Cerebellar nuclear complex (tissue), 1 donor: ENCODE measurements at places on chromosomes 5 and 9.

DNA sequence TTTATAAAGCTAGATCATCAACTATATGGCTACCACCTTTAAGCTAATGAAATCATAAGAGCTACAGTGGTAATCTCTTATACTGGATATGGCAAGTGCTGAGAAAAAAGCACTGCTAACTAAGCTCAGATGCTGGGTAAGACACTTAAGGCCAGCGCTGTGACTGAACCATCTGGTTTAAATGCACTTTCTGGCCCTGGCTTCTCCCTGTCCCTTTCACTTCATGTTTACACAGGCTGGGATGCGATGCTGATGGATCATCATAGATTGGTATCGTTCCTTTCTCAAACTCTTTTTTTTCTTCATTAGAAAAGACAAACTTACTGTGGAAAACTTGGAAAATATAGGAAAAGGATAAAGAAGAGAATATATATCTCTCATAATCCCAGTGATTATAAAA lies 52.3 kb downstream of the KIF24 start:
- DNase-seq, result no peak

DNA sequence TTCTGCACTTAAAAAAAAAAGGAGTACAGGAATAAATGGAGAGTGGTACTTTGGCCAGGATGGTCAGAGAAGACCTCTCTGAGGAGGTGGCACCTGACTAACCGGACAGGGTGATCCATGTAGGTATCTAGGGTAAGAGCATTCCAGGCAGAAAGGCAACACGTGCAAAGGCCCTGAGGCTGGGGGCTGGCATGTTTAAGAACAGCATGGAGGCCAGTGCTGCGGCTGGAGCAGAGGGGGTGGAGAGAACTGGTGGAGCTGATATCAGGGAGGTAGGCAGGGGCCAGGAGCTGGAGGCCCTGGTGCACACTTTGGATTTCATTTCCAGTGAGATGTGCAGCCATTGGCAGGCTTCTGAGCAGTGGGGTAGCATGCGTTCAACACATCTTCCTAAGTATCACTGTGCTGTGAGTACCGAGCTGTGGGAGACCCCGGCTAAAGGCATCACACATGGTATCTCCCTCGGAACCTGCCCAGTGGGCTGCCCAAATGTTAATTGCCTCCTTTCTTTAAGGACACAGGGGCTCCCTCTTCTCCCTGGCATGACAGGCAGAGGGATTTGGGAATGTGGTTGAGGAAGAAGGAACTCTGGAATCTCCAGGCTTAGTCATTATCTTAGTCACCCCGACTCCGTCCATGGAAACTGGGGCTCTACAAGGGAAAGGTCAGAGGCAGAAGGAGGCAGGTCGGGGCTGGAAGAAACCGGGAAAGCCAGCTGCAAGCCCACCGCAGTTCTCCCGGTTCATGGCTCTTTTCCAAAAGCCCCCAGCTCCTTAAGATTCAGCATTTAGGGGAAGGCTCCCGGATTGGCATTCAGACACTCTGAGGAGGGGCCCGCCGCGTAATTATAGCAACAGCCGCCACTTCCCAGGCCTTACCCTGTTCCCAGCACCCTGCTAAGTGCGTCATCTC lies 18.6 kb downstream of the SLC6A7 start:
- no peak for DNase-seq

GRCh38 chr5:81779125-81779915 lies 28.4 kb upstream of the SSBP2 start:
- DNase-seq, result peak; percentile 37

GRCh38 chr5:32869216-32869615 lies 158.1 kb downstream of the NPR3 start:
- no peak for DNase-seq

- no peak for DNase-seq
These were observed 127.0 kb downstream of the NNT start for GRCh38 chr5:43729846-43730478.

GRCh38 chr5:118687661-118688621 lies 300.4 kb downstream of the DTWD2 start:
- DNase-seq, result no peak

- DNase-seq, result no peak
These were observed 323.0 kb downstream of the TMEM167A start for GRCh38 chr5:82754036-82754746.

- no peak for DNase-seq
These were observed 377.0 kb downstream of the GLIS3 start for GRCh38 chr9:3922846-3923245.

GRCh38 chr5:96657068-96657467 lies 5.1 kb upstream of the CAST start:
- no peak for DNase-seq

DNA sequence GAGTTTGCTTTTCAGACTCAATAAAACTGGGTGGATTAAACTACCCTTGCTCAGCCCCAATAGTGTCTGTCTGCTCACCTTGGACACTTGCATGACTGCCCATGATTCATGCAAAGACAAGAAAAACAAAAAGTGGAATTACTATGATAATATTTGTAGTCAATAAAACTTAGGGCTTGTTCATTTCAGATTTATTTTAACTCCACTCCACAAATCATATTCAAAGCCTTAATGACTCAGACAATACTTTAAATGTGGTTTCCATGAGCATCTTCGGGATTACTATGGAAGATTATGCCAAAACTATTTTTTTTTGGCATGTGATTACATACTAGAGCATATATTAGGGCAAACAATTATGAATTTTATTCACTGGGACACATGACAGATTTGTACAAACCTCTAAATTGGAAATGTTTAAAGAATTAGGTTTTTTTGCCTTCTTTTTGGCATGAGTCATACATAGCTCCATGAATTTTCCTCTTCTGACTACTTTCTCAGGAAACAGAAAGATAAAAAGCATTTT lies 468.9 kb downstream of the ACTL7B start:
- DNase-seq, result no peak

DNA sequence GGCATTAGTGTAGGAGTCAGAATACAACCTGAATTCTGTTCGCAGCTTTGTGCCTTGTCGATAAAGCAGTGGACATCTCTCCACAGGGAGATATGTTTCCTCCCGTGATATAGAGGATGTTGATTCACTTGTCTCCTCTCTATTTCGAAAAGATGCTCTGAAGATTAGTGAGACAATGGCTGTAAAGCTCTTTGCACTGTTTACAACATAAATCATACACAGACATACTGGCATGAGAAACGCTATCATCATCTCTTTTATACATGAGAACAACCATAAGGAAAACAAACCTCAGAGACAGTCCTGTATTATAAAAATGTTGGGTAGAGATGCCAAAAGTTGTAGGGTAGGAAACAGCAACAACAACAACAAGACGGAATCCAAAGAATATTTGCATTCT lies 507.4 kb downstream of the RAB3C start:
- DNase-seq, result no peak

- DNase-seq, result no peak
These were observed 90.5 kb upstream of the TNC start for GRCh38 chr9:115208501-115208900.

DNA sequence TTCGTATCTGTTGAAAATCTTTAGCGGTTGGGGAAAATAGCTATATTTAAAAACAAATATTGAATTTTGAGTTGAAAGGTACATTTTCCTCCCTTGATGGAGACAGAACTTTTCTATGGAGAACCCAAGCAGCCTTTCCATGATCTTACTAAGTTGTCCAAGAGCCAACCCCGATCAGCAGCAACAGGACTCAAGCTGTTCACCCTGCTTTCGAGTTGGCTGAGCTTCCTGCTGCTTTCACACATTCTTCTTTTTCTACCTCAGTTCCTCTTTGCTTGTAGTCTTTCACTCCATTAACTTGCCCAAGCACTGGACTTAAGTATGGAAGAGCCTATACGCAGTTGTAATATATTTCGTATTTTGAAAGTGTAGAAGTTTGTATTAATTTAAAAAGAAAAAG lies 59.4 kb downstream of the IL6ST start:
- DNase-seq, result no peak

DNA sequence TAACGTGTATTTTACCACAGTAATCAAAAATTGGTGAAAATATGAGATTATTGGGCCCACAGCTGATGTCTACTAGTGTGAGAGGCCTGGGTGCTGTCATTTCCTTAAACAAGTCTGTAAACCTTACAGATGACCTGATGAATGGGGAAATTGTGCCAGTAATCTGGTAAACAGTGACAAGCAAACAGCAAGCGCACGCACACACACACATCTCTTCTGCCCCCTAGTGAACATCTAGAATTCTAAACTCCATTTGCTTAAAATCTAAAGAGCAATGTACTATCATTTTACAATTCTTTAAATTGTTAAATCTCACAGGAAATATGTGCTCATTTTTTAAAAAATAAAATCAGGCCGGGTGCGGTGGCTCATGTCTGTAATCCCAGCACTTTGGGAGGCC lies 7.5 kb upstream of the RAPGEF1 start:
- DNase-seq, result peak; percentile 34

DNA sequence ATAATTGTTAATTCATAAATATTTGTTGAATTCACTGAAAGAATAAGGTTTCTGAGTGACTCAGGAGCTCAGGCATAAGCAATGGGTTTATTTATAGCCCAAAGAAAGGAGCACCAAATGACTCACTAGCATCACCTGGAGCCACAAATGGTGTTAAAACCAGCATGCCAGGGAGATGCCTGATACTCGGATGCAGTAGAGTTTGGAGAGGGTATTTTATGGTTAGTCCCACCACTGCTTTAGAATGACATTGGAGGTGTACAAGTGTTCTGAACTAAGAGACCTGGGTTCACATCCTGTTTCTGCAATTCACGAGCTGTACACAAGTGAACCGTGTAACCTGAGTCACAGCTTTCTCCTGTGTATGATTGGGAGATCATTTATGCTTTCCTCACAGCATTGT lies 25.2 kb downstream of the CCL28 start:
- no peak for DNase-seq

GRCh38 chr5:114935490-114935889 lies 234.2 kb downstream of the TRIM36 start:
- DNase-seq, result no peak

DNA sequence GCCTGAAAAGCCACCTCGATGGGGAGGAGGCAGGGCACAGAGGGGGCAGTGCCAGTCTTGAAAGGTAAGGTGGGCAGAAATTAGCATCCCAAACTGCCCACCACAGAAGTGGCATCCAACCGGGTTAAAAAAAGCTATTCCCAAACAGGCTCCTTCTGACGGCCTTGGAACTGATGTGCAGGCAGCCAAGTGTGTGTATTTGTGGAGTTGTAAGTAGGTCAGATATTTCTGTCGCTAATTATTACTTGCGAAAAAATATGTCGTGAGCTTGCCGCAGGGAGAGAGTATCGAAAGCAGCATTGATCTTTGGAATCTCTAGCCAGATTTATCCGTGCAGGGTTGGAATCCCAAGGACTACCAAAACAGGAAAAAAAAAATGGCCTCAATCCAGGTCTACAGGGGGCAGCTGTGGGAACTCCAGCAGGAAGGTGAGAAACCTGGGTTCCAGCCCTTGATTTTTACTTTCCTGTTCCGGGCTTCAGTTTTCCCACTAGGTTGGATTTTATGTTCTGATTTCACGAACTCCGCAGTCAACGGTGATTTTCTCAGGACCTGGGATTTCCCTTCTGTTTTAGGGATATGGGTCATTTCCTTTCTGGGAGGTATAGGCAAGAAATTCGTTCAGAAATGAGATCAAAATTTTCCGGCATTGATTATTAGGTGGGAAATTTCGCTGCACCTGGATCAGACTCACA lies 200.8 kb downstream of the RGS3 start:
- DNase-seq, result no peak

DNA sequence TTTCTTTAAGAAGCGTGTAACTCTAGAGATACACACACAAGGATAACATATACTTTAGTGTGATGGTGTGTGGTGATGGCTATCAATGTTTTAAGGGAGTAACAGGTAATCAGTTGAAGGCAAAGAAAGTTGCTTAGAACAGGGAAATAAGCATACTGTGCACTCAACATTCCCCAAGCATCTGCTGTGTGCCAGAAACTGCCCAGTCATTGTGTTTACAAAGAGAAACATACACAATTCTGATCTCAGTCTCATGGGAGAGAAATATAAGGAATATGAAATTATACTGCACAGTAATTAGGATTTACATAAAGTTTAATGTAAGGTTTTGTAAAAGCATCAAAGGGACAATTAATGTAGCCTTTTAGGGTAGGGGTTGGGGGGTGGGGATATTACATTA lies 224.1 kb upstream of the TYRP1 start:
- no peak for DNase-seq

DNA sequence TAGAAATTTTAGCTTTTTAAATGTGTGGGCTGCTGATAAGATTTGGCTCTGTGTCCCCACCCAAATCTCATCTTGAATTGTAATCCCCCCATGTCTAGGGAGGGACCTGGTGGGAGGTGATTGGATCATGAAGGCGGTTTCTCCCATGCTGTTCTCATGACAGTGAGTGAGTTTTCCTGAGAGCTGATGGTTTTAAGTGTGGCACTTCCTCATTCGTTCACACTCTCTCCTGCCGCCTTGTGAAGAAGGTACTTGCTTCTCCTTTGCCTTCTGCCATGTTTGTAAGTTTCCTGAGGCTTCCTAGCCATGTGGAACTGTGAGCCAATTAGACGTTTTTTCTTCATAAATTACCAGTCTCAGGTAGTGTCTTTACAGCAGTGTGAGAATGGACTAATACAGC lies 127.8 kb upstream of the MVB12B start:
- DNase-seq, result no peak

GRCh38 chr5:172276214-172276613 lies 7.3 kb downstream of the UBTD2 start:
- DNase-seq, result no peak

DNA sequence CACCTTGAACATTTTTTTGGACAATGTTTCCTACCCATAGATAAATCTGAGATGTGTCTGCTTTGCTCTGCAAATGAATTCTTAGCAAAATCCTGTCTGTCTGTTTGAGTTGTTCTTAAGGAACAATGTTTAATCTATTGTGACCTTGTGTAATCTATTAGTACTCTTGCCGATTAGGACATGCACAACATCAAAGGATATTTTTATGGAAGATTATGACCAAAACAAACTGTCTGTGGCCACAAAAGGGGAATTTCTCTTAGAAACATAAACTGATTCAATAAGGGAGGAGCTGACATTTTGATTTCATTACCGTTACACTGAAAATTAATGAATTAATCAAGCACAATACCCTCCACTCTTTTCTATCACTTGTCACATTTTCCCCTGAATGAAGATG lies 323.0 kb upstream of the PRR16 start:
- no peak for DNase-seq

GRCh38 chr5:107285772-107286171 lies 385.0 kb downstream of the EFNA5 start:
- DNase-seq, result no peak

GRCh38 chr5:1965925-1966324 lies 83.2 kb upstream of the IRX4 start:
- no peak for DNase-seq

DNA sequence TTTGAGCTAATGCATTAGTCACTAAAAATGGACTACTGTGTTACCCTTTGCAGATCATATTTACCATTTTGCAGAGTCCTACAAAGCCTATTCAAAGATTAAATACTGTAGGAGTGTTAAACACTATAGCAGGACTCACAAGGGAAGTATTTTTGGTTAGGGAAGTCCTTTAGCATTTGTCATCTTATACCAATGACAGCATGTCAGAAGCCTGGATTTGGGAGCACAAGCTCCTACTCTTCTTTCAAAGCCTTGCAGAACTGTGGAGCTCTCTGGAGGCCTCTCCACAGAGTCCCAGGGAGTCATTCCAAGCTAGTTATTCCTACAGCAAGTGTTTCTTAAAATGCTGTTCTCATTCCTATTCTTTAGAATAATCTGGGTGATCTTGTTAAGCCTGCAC lies 288.8 kb downstream of the PIK3R1 start:
- DNase-seq, result no peak
